ENCODE measurements at places on chromosomes 6 and 20.

- DNase-seq: no peak
Measured at GRCh38 chr6:46310196-46310595, 139.4 kb upstream of the ENPP5 start.

- no peak for DNase-seq
Measured at GRCh38 chr6:56946368-56946767, 8.5 kb upstream of the BEND6 start.

GRCh38 chr6:5763871-5764270, 242.9 kb downstream of the NRN1 start:
- no peak for DNase-seq

DNA sequence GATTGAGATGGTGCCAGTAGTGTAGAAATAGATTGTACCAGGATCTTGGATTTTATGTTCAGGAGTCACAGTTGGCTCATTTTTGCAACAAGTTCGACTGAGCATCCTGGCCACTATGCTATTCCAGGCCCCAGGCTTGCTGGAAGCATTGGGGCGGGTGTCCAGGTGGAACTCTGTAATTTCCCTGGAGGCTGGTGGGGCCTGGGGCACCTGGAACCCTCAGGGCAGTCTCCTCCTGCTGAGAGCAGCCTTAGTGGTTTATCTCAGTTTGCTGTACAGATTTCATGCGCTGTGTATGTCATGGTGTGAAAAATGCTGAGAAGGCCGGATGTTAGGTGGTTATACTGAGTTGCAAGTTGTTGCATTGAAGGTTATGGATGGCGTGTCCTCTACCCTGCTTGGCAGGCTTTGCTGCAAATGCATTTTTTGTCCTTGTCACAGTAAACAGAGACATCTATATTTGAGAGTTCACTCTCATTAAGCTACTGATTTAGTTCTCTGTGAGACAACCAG, 135.1 kb upstream of the MYLIP start:
- no peak for DNase-seq

DNA sequence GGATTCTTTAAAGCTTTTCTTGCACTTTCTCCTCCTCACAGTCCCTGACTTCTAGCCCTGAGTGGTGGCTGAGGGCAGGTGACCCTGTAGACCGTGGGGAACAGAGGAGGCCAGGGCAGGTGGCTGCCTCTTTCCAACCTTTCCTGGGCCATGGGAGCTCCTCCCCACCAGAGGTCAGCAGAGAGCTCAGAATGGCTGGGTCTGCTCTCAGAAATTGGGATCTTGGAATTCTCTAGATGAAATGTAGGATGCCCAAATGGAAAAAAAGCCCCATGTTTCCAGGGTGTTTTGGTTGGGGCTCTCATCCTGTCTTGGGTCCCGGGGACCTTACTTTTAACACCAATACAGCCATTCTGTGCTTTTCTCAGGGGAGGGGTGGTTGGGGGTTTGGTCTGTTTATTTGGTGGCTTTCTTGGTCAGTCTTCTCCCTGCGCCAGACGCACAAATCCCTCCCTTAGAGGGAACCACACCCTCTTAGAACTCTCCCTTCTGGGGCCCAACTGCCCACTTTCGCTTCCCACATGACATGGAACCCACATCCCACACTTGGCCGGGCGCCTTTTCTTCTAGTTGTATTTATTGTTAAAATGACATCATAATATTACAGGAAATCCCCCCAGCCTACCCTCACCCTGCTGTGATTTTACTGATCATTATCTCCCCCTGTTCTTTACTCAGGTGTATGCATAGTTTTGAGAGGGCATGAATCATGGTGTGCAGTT, 17.9 kb downstream of the GNAS start:
- no peak for DNase-seq

DNA sequence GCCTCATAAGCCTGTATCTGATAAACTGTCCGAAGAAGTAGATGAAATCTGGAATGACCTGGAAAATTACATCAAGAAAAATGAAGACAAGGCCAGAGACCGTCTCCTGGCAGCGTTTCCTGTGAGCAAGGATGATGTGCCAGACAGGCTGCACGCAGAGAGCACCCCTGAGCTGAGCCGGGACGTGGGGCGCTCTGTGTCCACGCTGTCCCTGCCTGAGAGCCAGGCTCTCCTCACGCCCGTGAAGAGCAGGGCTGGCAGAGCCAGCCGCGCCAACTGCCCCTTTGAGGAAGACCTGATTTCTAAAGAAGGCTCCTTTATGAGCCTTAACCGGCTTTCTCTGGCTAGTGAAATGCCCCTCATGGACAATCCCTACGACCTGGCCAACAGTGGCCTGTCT, 33.9 kb upstream of the MTHFD1L start:
- no peak for DNase-seq

- DNase-seq: no peak
Measured at GRCh38 chr6:80642452-80642851, 536.0 kb downstream of the BCKDHB start.

DNA sequence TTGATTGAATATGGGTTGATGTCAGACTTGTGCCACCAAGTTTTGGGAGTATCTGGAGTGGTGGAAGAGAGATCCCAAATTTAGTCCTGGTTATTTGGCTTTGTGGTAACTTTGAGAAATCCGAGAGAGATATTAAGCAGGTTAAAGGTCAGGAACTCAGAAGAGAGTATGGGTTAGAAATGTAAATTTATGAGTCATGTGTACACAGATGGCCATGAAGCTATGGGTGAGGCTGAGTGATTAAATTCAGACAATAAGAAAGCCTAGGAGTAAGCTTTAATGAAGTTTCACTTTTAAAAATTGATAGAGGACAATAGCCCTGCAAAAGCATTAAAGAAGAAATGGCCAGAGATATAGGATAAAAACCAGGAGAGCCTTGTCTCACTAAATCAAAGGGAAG, 14.3 kb downstream of the RIMS1 start:
- no peak for DNase-seq

DNA sequence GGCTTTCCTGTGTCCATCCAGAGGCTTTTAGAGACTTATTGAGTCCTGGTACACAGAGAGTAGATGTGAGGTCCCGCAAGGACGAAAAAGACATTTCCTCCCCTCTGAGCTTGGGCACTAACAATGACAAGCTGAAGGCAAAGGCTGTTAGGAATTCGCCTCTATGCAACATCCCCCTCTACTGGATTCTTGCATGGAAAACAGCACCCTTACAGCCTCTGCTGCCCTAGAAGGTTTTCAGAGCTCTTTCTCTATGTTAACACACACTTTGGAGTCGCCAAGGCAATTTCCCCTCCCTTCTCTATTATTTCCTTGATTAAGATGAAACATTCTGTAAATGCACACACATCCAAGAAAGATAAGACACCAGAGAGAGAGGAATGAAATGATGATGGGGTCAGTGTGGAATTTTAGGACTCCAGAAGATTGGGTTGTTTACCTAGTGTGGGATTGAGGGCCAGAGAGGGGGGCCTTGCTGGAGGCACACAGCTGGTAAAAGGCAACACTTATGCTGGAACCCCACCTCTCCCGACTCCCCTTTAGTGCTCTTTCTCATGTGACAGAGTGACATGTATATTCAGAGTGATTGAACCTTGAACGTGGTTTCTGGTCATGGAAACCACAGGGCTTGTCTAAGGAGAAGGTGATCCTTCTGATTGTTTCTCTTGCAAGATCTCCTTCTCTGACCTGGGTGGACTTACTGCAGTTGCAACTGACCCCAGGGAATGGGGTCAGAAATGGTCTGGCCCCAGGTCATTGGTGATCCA, 300.7 kb downstream of the CLIC5 start:
- no peak for DNase-seq

DNA sequence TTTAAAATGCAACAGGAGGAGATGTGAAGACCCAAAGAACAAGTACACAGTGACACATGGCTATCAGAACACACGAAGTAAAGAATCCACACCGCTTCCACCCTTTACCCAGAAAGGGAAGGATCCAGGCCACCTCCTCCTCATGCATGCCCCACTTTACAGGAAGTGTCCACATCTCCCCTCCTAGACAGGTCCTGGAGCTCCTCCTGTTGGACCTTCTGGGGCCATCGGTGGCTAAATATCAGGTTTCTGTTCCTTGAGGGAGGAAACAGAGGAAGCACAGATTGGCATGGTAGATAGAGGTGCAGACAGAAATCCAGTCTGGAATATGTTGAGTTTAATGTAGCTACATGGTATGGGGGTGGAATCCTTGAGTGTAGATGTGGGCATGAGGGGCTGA, 10.9 kb downstream of the NINL start:
- no peak for DNase-seq

GRCh38 chr6:157587127-157587926, 206.3 kb downstream of the ZDHHC14 start:
- DNase-seq: no peak

GRCh38 chr20:50659975-50660670, 31.2 kb downstream of the RIPOR3 start:
- no peak for DNase-seq

DNA sequence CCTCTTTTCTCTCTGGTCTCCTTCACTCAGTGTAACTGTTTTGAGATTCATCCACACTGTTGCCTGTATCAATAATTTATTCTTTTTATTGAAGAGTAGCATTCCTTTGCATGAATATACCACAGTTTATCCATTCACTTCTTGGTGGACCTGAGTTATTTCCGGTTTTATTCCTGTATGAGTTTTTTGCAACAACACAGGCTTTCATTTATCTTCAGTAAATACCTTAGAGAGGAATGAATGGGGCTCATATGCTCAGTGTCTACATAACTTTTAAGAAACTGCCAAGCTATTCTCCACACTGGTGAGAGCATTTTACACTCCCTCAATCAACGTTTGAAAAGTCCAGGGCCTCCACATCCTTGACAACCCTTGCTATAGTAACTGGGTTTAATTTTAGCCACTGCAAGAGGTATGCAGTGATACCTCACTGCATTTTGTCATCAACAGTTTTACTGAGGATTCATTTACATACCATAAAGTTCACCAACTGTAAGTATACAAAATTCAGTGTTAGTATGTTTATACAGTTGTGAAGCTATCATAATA, 154.6 kb downstream of the PDE10A start:
- DNase-seq: no peak

- no peak for DNase-seq
Measured at GRCh38 chr6:53641348-53641747, 24.2 kb downstream of the KLHL31 start.

DNA sequence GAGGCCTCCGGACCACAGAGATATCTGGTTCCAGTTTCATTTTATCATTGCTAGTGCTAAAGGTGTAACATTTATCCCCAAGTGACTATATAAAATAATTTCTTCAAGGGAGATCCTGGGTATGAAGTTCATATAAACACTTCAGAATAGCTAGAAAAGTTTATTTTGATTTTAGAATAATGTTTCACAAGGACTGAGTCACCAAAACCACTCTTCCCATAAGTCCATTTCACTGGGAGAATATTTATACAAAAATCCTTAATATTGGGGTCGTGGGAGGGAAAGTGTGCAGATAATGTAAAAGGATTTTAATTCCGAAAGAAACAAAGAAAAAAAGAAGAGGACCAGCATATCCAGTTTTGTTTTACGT, 128.1 kb downstream of the ISM1 start:
- DNase-seq: no peak

- peak; percentile 20 for DNase-seq
Measured at GRCh38 chr20:5569021-5569420, 181.2 kb upstream of the SHLD1 start.

DNA sequence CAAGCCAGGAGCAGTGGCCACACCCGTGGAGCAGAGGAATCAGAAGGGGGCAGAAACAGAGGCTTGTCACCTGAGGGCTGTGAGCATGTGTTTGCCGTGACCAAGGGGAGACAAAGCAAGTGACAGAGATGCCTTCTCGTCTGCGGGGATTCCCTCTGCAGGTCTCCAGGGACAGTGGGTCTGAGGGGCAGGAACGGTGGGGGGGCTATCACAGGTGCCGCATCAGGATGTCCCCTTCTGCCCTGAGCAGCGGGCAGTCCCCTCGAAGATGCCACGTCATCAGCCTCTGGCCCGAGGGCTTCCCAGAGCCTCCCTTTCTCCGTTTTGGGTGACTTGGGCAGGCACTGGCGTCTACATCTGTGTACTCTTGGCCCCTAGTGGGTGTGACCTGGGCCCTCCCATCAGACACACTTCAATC, 338.7 kb downstream of the PREX1 start:
- no peak for DNase-seq

- no peak for DNase-seq
Measured at GRCh38 chr6:158839796-158840195, 20.6 kb upstream of the EZR start.

DNA sequence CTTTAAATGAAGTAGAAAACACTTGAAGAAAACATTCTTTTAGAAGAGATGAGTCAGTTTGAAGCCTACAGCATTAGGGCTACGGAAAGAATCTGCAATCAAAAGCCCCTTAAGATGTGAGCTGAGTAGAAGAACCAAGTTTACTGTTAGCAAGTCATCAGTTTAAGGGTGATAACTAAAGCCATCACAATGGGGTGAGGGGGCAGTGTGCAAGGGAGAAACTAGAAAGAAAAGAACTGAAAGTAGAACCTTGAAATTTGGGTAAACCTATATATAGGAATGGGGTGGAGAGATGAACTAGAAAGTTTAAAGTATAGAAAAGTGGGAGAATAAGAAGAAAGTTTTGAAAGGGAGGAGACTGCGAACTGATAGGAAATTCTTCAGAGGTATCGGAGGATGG, 212.9 kb downstream of the COL19A1 start:
- DNase-seq: no peak

GRCh38 chr6:14644381-14644780, 526.8 kb downstream of the CD83 start:
- DNase-seq: no peak

DNA sequence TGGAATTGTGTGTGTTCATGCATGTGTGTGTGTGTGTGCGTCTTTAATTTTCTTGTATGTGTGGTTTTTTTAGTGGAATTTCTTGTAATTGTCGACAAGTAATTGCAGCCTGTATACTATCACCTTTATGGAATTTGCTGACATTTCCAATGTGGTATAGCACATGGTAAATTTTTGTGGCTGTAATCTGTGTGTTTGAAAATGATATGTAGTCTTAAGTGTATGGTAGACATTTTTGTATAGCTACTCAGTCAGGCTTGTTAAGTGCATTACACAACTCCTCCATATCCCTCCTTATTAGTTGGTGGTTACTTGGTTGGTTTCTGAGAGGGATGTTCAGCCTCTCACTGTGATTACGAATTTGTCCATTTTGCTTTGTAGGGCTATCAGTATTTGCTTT, 384.5 kb upstream of the HSF2 start:
- no peak for DNase-seq

DNA sequence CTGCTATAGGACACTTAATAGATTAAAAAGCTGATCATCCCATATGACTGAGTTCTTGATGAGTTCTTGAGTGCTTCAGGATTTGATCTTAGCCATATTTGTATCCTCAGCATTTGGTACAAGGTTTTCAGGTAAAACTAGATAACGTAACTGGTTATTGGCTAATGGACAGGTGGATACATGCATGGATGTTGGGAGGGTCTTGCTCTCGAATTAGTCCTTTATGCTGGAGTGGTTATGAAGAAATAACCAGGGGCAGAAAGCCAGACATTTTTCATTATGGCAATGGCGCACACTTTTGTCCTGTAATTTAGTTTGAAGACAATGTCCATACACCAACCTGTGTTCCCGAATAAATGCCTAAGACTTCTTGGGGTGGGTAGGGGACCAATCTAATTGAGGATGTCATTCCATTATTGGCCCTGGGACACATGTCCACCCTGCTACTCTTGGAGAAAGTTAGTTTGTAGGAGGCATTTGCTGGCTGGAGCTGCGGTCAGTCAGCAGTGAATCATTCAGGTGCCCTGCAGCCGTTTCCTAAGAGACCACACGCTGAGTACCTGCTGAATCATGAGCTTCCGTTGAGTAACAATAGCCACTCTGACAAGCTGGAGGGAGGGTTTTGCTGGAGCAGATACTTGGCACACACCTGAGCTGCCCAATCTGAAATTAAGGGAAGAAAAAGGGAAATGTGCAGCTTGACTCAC, 194.4 kb downstream of the FOXA2 start:
- DNase-seq: no peak

Measured in stimulated activated CD8-positive, alpha-beta memory T cell treated with anti-CD3 and anti-CD28 coated beads, Interleukin-7, amount 100 ng/mL, for 1 hour (primary cell).